ENCODE measurements at places on chromosomes 4 and X.

GRCh38 chr4:150217192-150217591, 138.9 kb downstream of the DCLK2 start:
- peak; percentile 57 for DNase-seq

- no peak for DNase-seq
Observed at GRCh38 chr4:6755088-6755753, 27.3 kb upstream of the KIAA0232 start.

DNA sequence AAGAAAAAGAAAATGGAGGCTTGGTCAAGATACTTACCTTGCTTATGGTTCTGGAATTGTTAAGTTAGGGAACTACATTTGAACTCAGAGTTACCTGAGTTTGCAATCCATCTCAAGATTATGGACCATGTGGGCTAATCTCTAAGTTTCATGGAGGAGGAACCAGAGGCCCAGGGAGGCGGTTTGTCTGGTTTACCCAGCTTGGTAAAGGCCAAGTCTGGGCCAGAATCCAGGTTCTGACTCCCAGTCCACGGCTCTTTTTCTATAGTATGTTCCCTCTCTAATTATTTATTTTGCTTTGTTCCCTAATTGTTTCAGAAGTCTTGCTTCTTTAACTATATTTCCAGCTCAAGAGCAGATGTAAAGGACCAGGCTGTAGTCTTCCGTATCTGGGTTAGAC, 168.1 kb downstream of the FRAS1 start:
- no peak for DNase-seq

DNA sequence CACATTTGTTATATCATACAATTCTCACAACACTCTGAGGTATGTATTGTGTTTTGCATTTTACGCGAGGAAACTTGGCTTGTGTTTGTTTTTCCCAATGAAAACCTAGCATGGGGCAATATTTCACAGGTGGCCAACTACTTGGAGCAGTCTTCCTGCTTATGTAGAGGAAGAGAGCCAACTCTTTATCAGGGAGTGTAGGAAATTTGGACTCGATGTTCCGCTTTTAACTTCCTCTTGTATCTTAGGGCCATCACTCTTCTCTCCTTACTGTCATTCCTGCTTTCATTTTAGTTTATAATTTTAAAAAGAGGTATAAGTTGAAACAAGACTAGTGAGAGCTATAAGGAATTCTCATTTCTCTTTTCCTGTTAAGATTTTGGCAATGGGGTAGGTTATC, 107.7 kb upstream of the RPS6KA3 start:
- DNase-seq, result no peak

- DNase-seq, result no peak
Observed at GRCh38 chr4:116058129-116058528, 944.7 kb upstream of the NDST4 start.

- DNase-seq, result no peak
Observed at GRCh38 chr4:188603646-188604045, 464.4 kb downstream of the TRIML1 start.

GRCh38 chr4:61805227-61805626, 605.1 kb downstream of the ADGRL3 start:
- no peak for DNase-seq

DNA sequence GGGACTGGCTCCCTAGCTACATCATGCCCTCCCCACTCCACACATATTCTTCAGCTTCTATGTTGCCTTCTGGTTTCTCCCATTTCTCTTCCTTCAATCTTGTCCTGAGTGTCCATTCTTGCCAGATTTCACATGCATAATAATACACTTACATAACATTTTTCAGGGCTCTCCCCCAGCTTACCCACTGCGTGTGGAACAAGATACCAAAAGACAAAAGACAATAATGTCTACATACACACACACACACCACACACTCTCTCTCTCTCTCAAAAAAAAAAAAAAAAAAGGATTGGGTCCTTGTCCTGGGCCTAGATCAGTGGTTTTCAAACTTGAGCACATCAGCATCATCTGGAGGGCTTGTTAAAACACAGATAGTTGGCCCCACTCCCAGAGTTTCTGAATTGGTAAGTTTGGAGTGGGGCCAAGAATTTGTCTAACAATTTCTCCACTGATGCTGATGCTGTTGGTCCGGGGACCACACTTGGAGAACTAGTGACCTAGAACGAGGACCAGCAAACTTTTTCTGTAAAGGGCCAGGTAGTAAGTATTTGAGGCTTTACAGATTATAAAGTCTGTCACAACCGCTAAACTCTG, 6.5 kb upstream of the SMARCA1 start:
- no peak for DNase-seq

DNA sequence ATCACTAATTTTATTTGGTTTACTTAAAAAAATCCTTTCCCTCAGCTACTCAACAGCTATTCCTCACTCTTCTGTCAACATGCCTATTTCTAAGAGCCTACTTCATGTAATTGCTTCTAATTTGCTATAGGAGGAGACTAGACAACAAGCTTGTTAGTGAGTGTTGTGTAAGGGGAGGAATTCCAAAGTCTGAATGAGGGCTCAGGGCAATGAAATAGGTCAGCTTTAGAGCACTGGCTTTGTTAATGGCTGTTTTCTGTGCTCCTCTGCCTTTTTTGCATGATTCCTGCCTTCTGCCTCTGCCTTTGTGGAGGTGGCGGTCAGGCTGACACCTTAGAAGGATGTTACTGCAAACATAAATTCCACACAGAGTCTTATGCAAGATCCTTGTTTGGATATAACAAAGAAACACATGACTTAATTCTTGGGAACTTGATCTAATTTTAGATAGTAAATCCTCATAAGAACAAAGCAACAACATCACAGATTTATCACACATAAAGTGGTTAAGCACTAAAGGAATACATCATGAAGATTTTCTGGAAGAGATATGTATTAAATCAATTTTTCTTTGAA, 15.0 kb upstream of the PAGE1 start:
- no peak for DNase-seq

DNA sequence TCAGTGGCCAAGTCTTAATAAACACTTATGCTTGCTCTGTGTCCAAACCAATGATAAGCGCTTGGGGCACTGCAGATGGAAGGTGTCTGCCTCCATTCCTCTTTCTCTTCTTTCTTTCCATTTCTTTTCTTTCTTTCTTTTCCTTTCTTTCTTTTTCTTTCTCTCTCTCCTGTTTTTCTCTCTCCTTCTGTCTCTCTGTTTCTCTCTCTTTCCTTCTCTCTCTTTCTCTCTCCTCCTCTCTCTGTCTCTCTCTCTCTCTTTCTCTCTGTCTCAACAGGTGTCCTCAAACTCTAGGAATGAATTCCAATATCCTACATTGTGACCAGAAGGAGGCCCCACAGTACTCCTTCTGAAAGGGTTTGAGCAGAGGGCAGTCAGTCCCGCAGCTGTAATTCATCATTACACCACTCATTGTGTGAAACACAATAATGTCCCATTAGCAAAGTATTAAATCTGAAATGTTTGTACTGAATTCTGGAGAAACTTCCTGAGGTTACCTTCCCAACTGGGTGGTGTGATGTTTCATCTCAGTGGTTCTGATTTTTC, 66.5 kb upstream of the PAGE1 start:
- no peak for DNase-seq

- DNase-seq, result no peak
Observed at GRCh38 chrX:35046660-35047296, 104.2 kb downstream of the FAM47B start.

GRCh38 chr4:102586002-102586643, 85.0 kb downstream of the NFKB1 start:
- no peak for DNase-seq

- no peak for DNase-seq
Observed at GRCh38 chr4:56139241-56139827, 190.6 kb downstream of the CEP135 start.

DNA sequence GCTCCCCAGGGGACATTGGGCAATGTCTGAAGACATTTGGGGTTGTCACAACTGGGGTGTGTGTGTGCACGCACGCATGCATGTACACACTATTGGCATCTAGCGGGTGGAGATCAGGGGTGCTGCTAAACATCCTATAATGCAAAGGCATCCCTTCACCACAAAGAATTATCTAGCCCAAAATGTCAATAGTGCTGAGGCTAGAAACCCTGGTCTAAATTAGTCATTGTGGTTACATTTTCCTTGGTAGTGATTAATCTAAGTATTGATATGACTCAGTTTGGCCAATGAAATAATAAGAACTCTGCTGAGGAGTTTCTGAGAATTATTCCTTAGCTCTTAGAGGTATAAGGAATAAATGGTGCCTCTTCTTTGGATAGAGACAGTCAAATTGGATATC, 200.2 kb downstream of the CLCN4 start:
- DNase-seq, result no peak

DNA sequence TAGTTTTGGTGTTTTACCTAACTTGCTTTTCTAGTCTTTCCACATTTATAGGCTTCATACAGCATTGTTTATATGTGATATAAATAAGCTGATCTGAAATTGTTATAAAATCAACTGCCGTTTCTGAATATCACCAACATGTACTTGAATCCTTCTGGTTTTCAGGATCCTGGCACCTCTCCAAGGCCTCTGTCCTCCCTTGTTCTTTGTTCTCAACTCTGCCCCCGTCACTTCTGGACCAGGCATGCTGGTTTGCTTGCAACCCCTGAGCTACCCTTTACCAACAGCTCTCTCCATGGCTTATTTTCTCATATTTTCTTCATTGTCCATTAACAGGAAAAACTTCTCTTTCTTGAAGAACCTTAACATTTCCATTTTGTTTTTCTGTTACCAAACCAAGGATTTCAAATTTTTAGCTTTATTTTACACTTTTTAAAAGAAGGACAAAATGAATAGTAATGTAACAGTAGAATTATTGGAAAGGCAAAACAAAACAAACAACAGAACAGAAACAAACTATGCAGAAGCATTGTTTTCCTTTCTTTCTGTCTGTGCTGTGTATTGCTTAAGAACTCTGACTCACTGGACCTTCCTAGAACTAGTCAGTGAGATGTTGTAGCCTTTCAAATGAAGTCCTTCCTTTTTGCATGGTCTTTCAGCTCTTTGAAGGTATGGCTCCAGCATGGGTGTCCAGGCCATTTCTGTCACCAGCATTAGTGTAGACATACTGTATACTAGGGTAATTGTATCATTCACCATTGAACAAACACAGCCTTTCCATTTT, 44.8 kb downstream of the BANK1 start:
- peak; percentile 33 for DNase-seq

DNA sequence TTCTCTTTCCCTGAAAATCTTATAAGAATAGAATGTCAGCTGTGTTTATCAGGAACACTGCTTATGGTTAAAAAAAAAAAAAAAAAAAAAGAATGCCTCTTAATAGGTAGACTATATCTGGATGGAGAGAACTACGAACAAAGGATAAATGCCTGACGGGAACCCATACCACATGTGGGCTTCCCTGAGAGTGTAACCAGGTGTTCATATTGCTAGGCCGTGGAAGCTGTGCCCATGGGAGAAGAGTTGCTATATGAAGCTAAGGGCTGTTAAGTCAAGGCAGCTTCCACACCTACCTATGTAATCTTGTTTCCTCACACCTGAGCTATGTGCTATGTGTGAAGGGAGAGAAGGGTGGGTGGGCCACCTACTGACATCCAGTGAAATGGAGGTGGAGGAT, 27.3 kb downstream of the TMEM184C start:
- no peak for DNase-seq

GRCh38 chrX:111123606-111124179, 27.7 kb downstream of the PAK3 start:
- DNase-seq, result no peak

DNA sequence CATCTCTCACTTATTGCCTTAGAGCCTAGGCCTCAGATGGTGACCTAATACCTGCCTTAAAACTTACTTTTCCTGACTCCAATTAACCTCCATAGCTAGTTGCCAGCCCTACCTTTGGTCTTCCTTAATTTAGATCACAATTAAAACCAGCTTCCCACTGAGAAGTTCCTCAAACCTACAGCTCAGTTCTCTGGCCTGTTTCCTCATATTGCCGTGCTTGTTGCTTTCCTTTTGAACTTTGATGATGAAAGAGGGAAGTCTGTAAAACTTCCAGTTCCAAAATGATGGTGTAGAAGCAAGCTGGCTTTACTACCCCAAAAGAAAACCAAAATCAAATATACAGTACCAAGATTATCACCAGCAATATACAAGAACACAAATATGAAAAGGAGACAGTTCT, 28.9 kb upstream of the CAMK2D start:
- DNase-seq, result no peak

GRCh38 chr4:121096191-121096590, 23.9 kb upstream of the NDNF start:
- no peak for DNase-seq

DNA sequence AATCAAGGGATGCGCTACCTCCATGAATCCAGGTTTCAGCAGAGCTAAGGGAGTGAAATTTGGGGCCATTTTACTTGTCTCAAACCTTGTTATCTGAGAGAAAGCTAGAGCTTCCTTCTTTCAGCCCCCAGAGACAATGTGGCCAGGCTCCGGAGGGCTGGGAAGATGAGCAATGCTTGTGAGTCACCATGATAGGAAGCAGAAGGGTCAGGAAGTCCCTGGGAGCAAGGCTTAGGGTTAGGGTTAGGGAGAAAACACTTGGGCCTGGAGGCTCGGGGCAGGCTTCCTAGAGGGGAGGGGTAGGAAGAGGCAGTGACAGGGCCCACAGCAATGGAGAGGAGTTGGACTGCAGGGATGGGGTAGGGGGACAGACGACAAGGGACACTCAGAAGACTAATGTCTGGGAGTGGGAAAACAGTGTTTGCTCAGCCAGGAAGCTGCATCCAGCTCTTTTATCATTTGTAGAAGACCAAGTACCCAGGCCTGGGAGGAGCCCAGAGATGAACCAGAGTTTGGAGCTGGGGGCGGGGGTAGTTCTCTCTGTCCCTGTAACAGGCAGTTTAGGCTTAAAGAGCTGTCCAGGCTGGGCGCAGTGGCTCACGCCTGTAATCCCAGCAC, 16.4 kb upstream of the PORCN start:
- peak; percentile 39 for DNase-seq

DNA sequence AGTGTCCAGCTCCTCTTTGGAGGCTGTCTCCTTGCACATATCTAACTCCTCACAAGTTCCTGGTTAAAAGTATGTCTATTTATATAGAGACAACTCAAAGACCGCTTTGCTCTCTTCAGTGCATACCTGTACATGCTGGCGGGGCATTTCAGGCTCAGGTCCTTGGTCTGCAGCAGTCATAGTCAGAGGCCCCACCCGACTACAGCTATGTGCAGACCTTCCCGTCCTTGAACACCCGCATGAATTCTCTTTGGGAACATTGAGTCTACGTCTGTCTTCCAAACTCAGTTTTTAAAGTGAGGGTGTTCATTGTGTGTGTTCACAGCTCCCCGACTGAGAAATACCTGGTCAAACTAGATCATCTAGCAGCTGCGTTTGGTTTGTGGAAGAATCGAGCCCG, 4.2 kb downstream of the BCOR start:
- DNase-seq, result no peak

DNA sequence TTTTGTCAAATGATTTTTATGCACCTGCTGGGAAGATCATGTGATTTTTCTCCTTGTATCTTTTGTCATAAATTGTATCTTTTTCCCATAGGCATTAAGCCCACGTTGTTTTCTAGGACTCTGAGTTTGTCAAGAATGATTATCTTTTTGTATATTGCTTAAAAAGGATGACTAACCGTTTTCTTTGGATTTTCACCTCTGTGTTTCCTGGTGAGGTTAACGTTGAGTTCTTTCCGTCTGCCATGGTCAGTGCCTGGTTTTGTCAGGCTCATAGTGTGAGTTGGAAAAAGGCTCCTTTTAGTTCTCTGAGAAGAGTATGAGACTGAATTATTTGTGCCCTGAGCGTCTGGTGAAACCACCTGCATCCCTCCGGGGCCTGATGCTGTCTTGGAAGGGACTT, 21.9 kb downstream of the PCGF3 start:
- no peak for DNase-seq

- no peak for DNase-seq
Observed at GRCh38 chr4:105998171-105999063, 103.1 kb downstream of the NPNT start.

- no peak for DNase-seq
Observed at GRCh38 chr4:122997463-122998101, 75.2 kb upstream of the NUDT6 start.
